Epithelial cell of umbilical artery (primary cell): ENCODE measurements at places on chromosomes 2 and 18. TPM values are rescaled to one million over a fixed set of nuclear protein-coding genes. Genes with fewer than 3 reads are reported as not detected.

PDE6D gene
- total RNA-seq: 22.4 and 28.0 TPM in 2 replicates

NOSTRIN gene
- under 0.01 and 0.15 TPM in 2 replicates for total RNA-seq

DNAJC5G gene
- total RNA-seq: not detected in 2 replicates

RTKN gene
- total RNA-seq: 7.1 and 10.3 TPM in 2 replicates

METTL21A gene
- 15.9 and 22.5 TPM in 2 replicates for total RNA-seq

FAM124B gene
- 134 and 155 TPM in 2 replicates for total RNA-seq

KCNIP3 gene
- 0.97 and 1.1 TPM in 2 replicates for total RNA-seq

SDC1 gene
- 0.97 and 1.1 TPM in 2 replicates for total RNA-seq

GPBAR1 gene
- total RNA-seq: 0.15 TPM in 1 of 2 replicates, not detected in the other

PRKRA gene
- 28.0 and 35.7 TPM in 2 replicates for total RNA-seq

FSHR gene
- not detected in 2 replicates for total RNA-seq

HOXD1 gene
- 4.3 and 7.8 TPM in 2 replicates for total RNA-seq

STPG4 gene
- total RNA-seq: under 0.01 TPM in 1 of 2 replicates, not detected in the other

DSC2 gene
- under 0.01 and 0.32 TPM in 2 replicates for total RNA-seq

TRAF3IP1 gene
- 6.8 and 8.8 TPM in 2 replicates for total RNA-seq

FSIP2 gene
- total RNA-seq: under 0.01 and 0.30 TPM in 2 replicates

TM4SF20 gene
- not detected in 2 replicates for total RNA-seq

NLRC4 gene
- not detected in 2 replicates for total RNA-seq

REG1B gene
- not detected in 2 replicates for total RNA-seq

CRYGC gene
- not detected in 2 replicates for total RNA-seq

RSAD2 gene
- total RNA-seq: 4.2 and 99.7 TPM in 2 replicates

SERPINB7 gene
- under 0.01 and 0.30 TPM in 2 replicates for total RNA-seq

IGFBP5 gene
- total RNA-seq: 2.3 and 5.9 TPM in 2 replicates

DUSP28 gene
- total RNA-seq: 2.7 and 3.2 TPM in 2 replicates

LIMS3 gene
- total RNA-seq: 5.5 and 11.4 TPM in 2 replicates

C2orf72 gene
- not detected in 2 replicates for total RNA-seq

HOXD13 gene
- under 0.01 TPM in 1 of 2 replicates, not detected in the other for total RNA-seq

SERPINB10 gene
- 0.32 TPM in 1 of 2 replicates, not detected in the other for total RNA-seq

INO80B gene
- total RNA-seq: 11.7 and 23.1 TPM in 2 replicates

ZNF804A gene
- total RNA-seq: under 0.01 and 0.15 TPM in 2 replicates

ANKRD30BL gene
- not detected in 2 replicates for total RNA-seq

LRATD1 gene
- total RNA-seq: under 0.01 TPM in 1 of 2 replicates, not detected in the other

ANKRD53 gene
- total RNA-seq: 0.15 and 0.32 TPM in 2 replicates

C2orf80 gene
- total RNA-seq: not detected in 2 replicates

GDF7 gene
- 5.5 and 36.8 TPM in 2 replicates for total RNA-seq

MBOAT2 gene
- 12.7 and 15.3 TPM in 2 replicates for total RNA-seq

TCF7L1 gene
- total RNA-seq: 2.3 and 2.4 TPM in 2 replicates

EFR3B gene
- total RNA-seq: 0.32 and 0.46 TPM in 2 replicates

ORMDL1 gene
- total RNA-seq: 50.3 and 53.8 TPM in 2 replicates

EIPR1 gene
- 45.8 and 50.3 TPM in 2 replicates for total RNA-seq

AOX1 gene
- 0.32 and 2.0 TPM in 2 replicates for total RNA-seq

TMEM131 gene
- total RNA-seq: 11.0 and 14.0 TPM in 2 replicates

SLC9A4 gene
- total RNA-seq: not detected in 2 replicates

RAMP1 gene
- total RNA-seq: not detected in 2 replicates

CD207 gene
- under 0.01 and 0.30 TPM in 2 replicates for total RNA-seq

LIMS2 gene
- 3.6 and 8.8 TPM in 2 replicates for total RNA-seq

TYW5 gene
- total RNA-seq: 5.8 and 9.9 TPM in 2 replicates

RGPD3 gene
- 0.30 and 0.32 TPM in 2 replicates for total RNA-seq

EPAS1 gene
- 93.8 and 96.1 TPM in 2 replicates for total RNA-seq

LCT gene
- not detected in 2 replicates for total RNA-seq

REG3G gene
- not detected in 2 replicates for total RNA-seq

UBE2E3 gene
- 56.7 and 90.6 TPM in 2 replicates for total RNA-seq

CXCR1 gene
- total RNA-seq: not detected in 2 replicates
